Epithelial cell of prostate (primary cell): ENCODE measurements at places on chromosomes 5 and 9.

DNA sequence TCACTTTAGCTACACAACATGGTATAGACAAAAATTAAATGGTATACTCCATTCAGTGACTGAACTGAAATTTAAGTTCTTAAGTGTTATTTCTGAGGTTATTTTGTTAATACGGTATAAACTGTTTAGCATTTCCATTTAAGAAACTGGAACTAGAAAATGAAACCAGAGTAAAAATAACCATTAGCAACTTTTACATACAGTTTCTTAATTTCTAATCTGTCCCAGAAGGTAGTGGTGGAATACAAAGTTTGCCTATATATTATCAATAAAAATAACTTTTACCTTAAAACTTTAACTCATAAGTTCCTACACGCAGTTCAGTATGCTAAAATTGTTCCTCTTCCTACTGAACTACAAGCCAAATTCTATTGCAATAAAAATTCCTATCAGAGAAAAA, 10.3 kb downstream of the GOLPH3 start:
- no peak for DNase-seq

GRCh38 chr5:114243972-114244317, 117.9 kb upstream of the KCNN2 start:
- no peak for DNase-seq

DNA sequence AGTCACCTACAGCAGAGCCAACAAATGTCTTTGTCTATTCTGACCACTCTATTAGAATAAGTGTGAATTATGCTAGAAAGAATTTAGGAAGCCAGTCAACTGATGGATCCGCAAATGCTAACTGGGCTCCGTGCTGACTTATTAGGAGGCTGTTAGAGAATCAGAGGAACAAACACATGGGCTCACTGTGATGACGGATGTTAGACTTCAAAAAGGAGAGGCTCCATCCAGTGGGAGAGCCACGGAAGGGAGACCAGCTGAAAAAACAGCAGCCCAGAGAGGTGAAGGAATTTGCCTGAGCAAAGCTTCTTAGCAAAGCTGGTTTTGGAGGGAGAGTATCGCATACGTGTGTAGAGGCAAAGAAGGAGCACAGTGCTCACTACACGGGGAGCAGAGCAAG, 5.8 kb upstream of the TGFBI start:
- no peak for DNase-seq

DNA sequence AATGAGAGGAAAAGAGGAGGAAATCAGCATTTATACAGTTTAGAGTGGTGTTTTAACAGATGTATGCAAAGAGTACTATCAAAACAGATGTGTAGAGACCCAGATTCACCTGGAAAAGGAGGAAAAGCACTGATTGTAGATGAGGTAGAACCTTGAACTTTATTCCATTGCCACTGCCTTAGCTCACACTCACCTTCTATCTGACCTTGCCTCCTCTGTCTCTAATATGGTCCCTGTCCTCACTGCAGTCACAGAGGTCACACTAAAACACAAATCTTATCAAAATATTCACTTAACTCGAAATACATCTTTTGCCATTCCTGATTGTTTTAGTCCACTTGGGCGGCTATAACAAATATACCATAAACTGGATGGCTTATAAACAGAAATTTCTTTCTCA, 7.0 kb downstream of the GIN1 start:
- no peak for DNase-seq

- no peak for DNase-seq
Measured at GRCh38 chr9:135874859-135875258, 32.5 kb downstream of the CAMSAP1 start.

DNA sequence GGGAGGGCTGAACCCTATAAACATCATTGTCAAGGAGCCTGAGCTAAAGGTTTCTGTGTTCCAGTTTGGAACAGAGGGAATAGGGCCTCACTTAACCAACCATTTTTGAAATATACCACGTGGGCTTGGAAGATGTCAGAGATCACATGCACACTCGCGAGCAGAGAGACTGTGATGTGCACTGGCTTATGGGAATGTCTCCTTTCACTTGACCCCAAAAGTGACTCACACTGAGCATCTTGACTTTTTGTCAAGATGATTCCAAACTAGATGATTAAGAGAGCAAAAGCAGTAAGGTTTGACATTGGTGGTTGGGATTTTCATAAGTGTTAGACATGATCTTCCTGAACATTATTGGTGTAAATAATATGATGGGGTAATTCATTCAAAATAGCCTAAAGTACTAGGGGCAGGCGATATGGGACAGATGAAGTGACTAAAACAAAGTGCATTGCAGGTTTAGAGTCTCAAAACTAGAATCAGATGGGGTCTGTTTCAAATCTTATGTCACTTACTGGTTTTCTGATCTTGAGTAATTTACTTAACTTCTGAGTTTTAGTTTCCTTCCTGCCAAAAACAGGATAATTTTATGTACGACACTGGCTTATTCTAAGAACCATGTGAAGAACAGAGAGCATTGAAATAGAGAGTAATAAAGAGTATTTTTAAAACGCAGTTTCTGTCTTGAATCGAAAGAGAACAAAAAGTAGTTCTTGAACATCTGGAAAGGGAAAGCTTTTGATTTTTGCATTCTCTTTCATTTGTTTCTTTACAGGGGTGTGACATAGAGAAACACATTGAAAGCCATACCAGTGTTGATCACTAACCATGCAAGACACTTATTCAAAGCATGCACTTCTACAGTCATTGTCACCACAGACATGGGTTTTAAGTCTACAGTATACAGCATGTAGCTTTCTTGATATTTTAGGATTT, 383.0 kb downstream of the DIRAS2 start:
- no peak for DNase-seq
